ENCODE measurements at places on chromosomes 3 and 15.

GRCh38 chr3:195159814-195160165 is 111.2 kb downstream of the XXYLT1 start:
- DNase-seq: no peak

DNA sequence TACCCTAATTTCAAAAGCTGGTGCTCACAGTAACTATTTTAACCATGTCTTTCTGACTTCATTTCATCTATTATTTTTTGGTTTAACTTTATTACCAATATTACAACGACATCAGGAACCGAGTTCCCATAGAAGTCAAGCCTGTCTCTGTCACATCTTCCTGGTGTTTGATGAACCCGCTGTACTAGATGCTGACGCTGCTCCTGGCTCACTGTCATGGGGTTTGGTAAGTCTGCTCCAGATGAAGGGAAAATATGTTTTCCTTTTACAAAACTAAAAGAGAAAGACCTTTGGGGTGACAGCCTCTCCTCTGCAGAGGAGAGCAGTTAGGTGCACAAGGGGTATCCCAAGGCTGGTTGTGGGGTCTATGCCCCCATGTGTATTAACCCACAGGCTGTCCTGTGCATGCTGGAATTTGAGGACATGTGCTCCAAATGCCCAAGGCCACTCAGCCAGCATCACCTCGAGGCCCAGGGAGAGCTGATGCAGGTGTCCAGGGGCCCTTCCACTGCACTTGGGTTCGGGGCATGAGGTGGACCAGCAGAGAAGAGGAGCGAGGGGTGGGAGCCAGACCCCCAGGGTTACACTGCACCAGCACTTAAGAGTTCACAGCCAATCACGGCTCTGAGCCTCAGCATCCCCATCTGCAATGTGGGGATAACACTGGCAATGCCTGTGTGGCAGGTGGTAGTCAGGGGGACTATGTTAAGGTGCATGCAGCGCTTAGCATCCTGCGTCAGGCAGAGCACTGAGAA is 62.2 kb downstream of the ATP10A start:
- no peak for DNase-seq

DNA sequence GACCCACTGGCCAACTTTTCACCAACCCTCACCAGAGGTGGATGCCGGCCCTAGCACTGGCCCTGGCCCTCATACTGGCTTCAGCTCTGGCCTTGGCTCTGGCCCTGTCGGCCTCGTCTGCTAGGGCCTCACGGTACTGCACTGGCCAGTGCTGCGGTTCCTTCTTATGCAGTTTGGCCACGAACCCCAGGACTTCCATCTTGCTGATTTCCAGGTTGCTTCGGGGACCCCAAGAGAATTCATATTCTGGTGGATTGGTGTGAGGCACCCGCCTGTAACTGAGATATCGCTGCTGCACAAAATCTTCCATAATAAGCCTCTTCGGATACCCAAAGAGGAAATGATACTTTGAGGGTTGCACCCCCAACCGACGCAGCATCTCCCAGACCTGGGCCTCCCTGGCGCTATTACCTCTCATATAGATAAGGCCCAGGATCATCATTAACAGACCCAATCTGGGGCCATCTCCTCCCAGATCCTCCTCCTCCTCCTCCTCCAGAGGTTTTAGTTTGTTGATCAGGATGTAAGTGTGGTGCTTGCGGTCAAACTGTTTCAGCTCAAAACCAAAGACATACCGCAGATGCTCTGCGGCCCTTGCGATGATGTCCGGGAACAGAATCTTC is 883 bp downstream of the MAGEF1 start:
- no peak for DNase-seq

GRCh38 chr15:68224108-68224507 is 5.4 kb downstream of the CLN6 start:
- DNase-seq: no peak

GRCh38 chr3:114408736-114409670 is 115.2 kb downstream of the TIGIT start:
- DNase-seq: no peak

DNA sequence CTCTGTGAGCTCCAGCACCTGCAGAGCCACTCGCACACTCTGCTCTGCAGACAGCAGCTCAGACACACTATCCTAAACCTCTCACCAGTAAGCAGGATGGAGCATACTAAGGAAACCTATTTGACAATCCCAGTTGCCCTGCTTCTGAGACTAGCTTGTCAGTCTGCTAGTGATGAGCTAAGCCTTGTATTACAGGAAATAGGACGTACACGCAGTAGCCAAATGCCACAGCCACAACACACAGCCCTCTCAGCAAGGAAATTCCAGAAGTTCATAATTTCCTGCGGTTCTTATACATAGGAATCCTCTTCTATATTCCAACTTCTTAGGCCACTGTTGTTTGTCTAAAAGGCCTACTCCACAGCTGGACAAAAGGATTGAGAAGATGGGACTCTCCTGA is 74.5 kb downstream of the MYLK start:
- no peak for DNase-seq

GRCh38 chr15:35691173-35691761 is 145.3 kb upstream of the DPH6 start:
- DNase-seq: no peak

GRCh38 chr3:5016211-5017161 is 37.2 kb downstream of the BHLHE40 start:
- DNase-seq: no peak

DNA sequence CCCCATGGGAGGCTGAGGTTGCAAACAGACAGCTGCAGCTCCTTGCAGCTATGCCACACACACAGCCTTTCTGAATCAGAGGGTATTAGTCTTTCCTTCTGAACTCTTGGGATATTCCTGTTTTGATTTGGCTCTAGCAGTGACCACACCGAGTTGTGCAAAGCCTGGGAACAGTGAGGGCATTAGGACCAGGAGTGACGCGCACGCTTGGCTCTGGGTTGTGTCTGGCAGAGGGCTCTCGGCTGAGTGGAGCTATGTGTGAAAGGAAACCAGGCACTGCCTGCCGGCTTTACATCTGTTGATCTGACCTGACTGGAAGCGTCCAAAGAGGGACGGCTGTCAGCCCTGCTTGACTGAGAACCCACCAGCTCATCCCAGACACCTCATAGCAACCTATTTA is at the start of gene GALNT15:
GALNT15 (plus strand) TSS at position 292 of the 400 bp plus-strand sequence. CDS start 472 bp downstream, outside the sequence.
- DNase-seq: peak; percentile 99

GRCh38 chr15:41809121-41809520 is 18.8 kb upstream of the JMJD7 start:
- no peak for DNase-seq

- no peak for DNase-seq
Measured at GRCh38 chr3:104868291-104868690, 498.4 kb upstream of the ALCAM start.

GRCh38 chr3:40129981-40130380 is 179.5 kb upstream of the EIF1B start:
- no peak for DNase-seq

GRCh38 chr3:61964566-61964965 is 403.2 kb downstream of the PTPRG start:
- peak; percentile 42 for DNase-seq

DNA sequence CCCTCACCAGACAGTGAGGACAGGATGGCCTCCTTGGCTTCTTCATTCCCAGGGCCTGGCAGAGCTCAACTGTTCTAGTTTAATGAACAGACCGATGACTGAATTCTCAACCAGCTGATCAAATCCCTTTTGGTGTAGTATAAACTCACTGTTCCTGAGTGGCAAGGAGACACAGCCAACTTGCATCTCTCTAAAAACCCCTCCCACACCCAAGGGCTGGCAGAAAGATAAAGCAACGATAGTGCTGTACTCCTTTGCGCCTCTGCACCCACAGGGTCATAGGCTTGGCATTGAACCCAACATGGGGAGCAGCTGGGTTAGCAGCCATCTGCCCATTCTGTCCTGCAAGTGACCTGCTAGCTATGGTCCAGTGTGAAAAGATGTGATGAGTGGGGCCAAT is 103.2 kb downstream of the RYK start:
- no peak for DNase-seq

DNA sequence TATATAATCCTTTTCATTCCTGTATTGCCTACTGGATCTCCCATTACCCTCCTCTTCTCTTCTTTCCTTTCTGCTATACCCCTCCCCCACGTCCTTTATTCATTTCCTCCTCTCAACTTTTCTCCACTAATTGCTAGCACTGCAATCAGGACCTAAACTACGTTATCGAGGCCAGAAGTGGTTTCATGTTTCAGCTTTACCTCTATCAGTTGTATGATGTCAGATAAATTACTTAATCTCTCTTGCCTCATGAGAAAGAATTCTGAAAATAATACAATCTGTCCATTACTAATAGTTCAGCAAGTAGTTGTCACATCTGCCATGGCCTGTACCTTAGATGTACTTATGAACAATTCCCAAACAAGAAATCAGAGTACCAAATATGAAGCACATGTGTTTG is 10.6 kb downstream of the POPDC2 start:
- no peak for DNase-seq

DNA sequence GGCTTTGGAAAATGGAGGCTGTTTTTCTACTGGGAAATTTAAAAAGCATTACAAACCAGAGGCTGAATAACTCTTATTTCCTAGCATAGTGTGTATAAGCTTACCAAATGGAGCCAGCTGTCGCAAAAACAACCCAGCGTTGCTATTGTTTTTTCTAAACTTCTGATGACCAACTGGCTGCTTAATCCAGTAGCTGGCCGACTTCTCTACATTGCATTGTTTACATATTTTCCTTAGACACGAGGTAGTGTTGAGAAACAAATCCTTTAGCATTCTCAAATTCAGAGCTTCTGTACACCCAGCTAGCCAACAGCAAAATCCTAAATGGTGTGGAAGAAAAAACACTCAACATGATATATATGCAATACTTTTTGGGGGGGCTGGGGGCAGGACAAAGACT is 161.0 kb upstream of the ADAMTS9 start:
- peak; percentile 16 for DNase-seq

- DNase-seq: no peak
Measured at GRCh38 chr15:69798481-69799250, 299.1 kb downstream of the TLE3 start.

GRCh38 chr3:127170814-127171213 is 22.1 kb upstream of the PRR23E start:
- peak; percentile 21 for DNase-seq

DNA sequence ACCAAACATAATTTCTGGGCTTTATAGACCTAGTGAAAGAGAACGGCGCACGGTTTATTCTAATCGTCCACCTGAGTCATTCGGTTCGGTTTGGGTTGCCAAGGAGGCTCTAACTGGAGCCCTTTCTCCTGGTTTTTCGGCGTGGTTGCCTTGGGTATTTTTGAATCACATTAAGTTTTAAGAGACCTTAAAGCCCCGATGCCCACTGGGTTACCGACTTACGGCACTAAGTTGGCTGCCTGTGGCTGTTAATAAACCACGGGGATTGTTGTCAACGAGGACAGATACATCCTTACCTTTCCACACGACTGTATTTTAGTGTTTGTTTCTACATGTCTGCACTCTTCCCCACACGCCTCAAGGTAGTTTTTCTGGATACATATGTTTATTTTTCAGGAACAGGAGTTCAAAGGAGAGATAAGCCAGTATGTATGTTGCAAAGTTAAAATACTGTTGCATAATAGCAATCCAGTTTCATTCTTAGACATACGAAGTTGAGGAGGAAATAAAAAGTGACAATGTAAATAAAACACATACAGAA is 1.2 kb upstream of the ANP32A start:
- no peak for DNase-seq

DNA sequence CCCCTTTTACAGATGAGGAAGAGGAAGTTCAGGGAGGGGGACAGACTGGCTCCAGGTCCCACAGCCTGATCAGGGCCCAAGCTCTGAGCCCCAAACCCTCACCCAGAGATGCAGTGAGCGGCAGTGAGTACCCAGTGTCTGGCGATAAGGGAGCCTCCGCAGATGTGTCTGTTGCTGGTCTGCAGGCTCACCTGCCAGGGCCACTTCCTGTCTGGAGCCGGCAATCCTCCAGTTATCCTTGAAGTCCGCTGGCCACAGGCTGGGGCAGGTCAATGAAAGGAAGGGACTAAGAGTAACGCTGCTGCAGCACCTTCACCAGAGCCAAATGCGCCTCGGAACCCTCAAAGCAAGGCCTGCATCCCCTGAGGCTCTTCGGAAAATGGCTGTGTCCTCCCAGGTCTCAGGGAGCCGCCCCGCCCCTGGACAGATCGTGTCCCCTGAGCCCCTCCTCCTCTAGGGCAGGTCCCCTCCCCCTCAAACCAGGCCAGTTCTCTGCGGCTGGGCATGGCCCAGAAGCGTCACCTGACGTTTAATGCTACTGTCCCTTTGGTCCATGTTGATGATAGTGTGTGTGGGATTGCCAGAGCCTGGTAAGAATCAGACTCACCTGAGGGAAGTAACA is 51.5 kb downstream of the MYL3 start:
- no peak for DNase-seq

- DNase-seq: no peak
Measured at GRCh38 chr3:43766672-43767465, 76.1 kb downstream of the ABHD5 start.

- DNase-seq: no peak
Measured at GRCh38 chr3:160183345-160184076, 41.7 kb upstream of the C3orf80 start.

DNA sequence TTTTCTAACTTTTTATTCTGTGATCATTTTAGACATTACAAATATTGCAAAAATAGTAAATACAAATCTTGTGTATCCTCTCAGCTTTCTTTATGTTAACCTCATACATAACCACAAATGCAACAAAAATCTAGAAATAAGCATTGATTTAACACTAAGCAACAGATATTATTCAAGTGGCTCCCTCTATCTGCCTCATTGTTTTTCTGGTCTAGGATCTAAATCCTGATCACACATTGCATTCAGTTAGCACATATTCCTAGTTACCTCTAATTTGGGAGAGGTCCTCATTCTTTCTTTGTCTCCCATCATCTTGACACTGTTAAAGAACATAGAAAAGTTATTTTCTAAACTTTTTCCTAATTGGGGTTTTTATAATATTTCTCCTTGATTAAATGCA is 1126.0 kb downstream of the ROBO2 start:
- DNase-seq: no peak

GRCh38 chr3:39180546-39181346 is 11.6 kb downstream of the XIRP1 start:
- DNase-seq: no peak

DNA sequence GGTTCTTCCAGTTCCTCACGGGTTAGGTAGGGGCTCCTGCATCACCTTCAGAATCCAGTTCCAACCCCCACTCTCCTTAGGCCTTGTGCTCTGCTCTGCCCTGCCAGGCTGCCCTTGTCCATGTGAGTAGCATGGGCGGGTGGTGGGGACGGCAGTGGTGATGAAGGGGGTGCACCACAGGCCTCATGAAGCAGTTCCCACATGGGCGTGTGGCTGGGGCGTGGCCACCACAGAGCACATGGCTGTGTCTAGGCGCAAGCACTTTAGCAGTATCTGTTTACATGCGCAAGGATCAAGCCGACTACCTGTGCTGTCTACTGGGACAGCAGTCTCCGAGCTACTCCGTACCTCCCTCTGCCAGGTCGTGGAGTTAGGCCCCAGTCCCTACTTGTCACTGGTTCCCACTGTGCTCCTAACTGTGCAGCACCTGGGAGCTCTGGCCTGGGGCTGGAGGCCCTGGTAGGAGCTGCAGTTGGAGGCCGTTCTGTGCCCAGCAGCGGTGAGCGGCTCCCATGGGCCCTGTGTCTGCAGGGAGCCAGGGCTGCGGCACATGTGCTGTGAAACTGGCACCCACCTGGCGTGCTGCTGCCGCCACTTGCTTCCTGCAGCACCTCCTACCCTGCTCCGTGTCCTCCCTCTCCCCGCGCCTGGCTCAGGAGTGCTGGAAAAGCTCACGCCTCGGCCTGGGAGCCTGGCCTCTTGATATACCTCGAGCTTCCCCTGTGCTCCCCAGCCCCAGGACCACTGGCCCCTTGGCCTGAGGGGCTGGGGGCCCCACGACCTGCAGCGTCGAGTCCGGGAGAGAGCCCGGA is 53.5 kb downstream of the PLXNA1 start:
- no peak for DNase-seq

Measured in skeletal muscle cell (primary cell).